ENCODE measurements at places on chromosomes 11 and 22.

DNA sequence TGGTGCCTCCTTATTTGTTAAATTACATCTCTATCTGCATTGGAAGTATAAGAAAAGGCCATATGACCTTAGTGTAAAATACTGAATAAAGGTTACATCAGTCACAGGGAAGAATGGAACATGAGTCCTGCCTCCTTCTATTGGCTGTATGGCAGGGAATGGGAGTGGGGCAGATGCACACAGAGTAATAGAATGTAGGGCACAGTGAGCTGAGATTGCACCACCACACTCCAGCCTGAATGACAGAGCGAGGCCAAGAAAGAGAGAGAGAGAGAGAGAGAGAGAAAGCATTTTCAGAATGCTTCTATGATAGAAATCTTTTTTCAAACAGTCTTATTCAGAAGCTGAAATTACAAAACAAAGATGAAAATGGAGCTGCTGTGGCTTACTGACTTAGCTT lies 58.8 kb downstream of the SLN start:
- DNase-seq = no peak

DNA sequence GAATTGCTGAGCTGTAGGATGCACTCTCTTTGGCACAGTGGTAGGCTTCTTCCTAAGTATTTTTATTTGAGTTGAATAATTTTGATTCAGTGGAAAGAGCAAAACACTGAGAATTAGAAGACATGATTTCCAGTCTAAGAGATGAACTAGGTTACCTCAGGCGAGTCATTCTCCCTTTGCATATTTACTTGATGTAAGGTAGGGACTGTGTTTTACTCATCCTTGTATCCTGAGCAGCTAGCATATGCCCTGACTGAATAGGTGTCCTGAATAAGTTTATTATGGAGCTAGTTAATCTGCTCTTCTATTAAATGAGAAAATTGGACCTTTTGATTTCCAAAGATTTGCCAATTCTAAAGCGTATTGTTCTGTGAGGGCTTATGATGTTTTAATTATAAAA lies 50.7 kb downstream of the STIM1 start:
- DNase-seq = peak; percentile 47

GRCh38 chr11:8749202-8749601 lies 66.6 kb downstream of the RPL27A start:
- DNase-seq = no peak

GRCh38 chr11:133821776-133822175 lies 23.5 kb downstream of the SPATA19 start:
- no peak for DNase-seq

GRCh38 chr11:59943997-59944714 lies 5.9 kb downstream of the OOSP1 start:
- peak; percentile 55 for DNase-seq

DNA sequence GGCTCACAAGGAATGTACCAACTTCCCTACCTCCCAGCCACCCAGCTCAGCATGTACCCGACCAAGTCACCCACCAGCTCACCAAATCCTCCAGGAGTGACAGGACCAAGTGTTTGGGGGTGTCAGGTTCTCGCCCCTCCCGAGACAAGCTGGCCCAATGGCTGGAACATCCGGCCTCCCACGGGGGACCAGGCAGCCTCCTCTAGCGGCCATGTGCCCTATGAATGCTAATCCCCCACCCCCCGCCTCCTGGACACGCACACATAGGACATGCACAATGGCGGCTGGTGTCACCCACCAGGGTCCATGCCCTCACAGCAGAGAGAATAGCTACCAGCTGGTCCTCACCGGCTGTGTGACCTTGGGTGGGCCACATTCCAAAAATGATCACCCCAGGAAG lies 151.0 kb downstream of the MN1 start:
- DNase-seq = no peak

- peak; percentile 6 for DNase-seq
Observed at GRCh38 chr11:28107191-28107749, 686 bp downstream of the KIF18A start.

DNA sequence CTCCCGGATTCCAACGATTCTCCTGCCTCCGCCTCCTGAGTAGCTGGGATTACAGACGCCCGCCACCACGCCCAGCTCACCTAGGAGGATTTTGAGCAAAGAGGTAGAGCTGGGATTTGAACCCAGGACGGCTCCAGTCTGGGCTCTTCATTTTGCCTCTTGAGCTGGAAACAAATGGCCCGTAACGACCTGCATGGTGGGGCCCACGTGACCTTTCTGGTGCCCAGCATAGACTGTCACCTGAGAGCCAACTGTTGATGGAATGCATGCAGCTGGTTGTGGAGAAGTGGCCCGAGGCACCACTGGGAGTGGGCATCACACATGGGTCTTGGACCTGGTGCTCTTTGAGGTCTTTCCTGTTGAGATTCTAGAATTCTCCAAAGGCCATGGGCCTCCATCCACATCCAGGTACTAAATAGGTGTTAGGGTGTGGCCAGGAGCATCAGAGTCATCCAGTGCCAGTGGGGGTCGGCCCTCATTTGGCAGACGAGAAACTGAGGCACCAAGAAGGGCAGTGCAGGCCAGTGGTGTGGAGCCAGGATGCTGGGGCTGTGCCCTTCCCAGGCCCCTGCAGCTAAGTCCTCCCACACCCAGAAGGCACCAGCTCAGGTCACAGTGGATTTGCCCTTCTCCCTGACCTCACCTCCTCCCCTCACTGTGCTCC lies 3.9 kb downstream of the ATF4 start:
- DNase-seq = no peak

DNA sequence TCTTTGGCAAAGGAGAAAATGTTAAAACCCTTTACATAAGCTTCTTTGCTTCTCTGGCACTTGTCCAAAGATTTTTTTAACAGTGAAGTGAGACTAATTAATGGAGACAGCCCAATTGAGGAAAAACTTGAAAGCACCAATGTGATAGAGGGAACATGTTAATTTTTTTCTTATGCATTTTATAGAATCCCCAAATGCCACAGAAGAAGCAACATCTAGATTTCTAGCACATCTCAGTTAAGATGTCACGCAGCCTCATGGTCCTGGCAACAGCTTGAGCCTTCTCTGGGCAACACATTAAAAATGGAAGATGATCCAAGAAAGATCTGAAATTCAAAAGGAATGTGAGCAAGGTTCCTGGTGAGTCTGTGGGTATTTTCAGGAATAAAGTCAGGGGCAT lies 48.5 kb downstream of the PACSIN2 start:
- no peak for DNase-seq
